ENCODE measurements at places on chromosomes 12 and 14.

DNA sequence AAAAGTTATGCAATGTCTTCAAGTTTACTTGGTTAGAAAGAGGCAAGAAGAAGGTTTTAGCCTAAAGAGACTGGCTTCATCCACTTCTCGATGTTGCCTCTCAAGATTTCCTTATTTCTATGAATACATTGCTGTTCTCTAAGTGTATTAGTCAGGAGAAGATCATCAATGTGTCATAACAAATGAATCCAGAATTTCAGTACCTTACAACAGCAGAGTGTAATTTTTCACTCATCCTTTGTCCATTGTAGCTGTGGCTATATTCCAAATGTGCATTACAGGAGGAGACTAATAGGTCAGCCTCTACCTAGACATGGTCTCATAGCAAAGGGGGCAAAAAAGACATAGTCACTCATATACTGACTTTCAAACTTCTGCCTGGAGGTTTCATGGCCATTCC, 579.1 kb downstream of the PRKD1 start:
- no peak for DNase-seq

DNA sequence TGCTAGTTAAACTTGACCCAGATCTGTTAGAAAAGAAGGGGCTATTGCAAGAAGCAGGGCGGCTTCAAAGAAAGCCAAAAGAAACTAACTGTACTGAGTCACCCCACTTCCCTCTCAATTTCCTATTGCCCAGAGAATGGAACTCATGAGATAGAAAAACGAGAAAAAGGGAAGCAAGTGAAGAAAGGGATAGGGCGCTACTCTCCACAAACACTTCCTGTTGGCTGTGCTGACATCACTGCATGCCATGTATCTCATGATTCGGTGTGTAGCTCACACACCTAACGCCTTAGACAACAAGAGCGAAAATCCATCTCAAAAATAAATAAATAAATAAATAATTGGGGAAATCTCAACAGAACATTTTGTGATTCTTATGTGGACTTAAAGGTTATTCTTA, 13.0 kb upstream of the P2RX4 start:
- DNase-seq: no peak

- DNase-seq: no peak
These were observed 348.2 kb downstream of the DPF3 start for GRCh38 chr14:72545411-72546311.

GRCh38 chr12:95505039-95505438, 31.1 kb downstream of the METAP2 start:
- DNase-seq: no peak

GRCh38 chr14:90275820-90276219, 19.5 kb downstream of the PSMC1 start:
- no peak for DNase-seq

- no peak for DNase-seq
These were observed 3.2 kb downstream of the CFL2 start for GRCh38 chr14:34711169-34711568.

GRCh38 chr12:10214136-10214894, 1.6 kb downstream of the GABARAPL1 start:
- no peak for DNase-seq

- DNase-seq: no peak
These were observed 57.5 kb upstream of the PIWIL1 start for GRCh38 chr12:130280231-130280630.
